8988T (cell line): ENCODE measurements at places on chromosomes 5 and 9.

DNA sequence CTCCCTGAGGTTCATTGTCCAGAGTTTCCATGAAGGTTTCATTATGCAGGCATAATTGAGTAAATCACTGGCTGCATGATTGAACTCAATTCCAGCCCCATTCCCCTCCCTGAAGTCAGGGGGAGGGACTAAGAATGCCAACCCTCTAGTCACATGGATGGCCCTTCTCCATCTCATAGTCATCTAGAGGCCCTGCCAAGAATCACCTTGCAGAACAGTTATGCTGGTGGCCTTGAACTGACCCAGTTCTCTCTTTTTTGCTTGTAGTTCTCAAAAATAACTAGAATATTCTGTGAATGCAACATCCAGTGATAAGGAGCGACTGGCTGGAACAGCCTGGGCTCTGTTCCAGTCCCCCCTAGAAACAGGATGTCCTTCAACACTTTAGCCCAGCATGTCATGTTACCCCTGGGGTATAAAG, 31.7 kb downstream of the SLC35A4 start:
- no peak for DNase-seq

GRCh38 chr5:1804001-1804690, 2.9 kb downstream of the NDUFS6 start:
- no peak for DNase-seq

DNA sequence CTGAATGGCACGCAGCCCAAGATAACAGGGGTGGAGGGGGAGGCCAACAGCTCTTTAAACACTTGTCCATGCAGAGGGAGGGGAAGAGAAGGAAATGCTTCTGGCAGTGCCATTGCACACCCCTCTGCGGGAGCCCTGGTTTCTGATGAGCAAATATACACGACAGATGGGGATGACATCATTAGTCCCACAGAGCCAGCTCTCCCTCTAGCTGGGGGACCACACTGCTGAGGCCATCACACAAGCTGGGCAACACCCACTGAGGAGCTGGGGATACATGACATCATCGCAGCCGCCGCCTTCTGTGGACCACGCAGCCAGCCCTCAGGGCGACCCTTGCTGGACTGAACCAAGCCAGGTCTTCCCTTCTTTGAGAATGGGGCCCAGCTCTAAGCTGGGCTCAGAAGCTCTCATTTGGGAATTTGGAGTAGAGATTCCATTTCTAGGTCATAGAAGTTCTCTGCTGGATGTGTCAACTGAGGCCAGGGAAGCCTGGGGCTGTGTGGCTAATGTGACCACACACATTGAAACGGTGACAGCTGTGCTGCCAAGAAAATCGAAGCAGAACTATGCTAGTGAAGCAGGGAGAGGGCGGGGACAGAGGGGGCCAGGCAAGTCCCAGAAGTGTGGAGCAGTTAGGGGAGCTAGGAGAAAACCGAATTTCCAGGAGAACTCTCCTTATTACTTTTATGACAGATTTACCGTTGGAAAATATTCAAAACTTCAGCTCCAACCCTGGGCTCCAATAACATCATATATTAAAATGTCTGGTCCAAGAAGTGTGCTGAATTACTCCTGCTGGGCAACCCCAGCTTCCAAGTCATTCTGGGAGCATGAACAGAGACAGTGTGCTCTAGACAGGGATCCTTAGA, 79.5 kb downstream of the PRRT1B start:
- no peak for DNase-seq

DNA sequence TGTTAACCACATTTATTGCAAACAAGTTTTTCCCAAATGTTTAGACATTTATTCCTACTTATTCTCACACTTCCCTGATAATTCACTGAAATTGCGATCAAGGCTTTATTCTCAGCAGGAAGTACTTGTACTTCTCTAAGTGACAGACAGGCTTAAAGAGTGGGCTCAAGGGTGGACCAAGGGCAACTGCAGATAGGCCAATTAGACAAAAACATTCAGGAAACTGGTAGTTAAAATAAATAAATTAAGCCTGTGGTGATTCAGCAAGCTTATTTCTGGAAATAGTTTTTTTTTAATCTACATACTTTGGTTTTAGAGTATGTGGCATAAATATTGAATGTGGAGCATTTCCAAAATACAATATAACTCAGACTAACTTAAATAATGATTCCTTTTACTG, 136.1 kb downstream of the UGCG start:
- DNase-seq, result no peak

GRCh38 chr9:116162241-116162781, 8.7 kb downstream of the PAPPA start:
- DNase-seq, result no peak

DNA sequence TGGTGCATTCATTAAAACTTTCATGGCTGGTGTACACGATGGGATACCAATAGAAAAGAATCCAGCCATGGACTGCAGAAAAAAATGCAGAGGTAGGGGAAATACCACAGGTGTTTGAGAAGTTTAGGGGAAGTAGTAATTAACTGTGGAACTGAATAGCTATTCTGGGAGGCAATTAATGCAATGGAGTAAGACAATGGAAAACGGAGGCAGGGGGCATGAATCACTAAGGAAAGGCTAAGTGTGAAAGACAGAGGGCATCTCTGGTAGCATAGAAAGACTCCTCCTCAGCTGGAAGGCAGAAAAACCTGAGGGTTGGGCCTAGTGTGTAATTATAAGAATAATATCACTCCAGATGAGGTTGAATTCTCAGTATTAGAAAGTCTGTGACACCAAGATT, 30.9 kb upstream of the NPR3 start:
- DNase-seq, result no peak

- no peak for DNase-seq
Observed at GRCh38 chr9:36812556-36812955, 221.5 kb downstream of the PAX5 start.

DNA sequence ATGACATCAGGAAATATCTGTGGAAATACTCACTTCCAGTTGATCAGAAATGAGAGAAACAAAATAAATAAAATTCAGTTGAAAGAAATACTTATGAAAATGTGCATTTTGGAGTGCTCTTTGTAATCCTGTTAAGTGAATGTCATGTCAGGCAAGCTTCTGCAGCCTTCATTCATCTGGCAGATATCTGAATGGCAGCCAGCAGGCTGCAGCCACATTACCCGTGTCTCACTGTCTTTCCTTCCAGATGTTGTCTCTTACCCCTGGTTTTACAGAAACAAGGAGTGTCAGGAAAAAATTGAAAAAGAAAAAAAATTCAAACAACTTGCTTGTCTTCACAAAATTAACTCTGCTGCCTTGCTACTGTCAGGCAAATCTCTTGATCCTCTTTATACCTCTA, 445.0 kb upstream of the RIOK2 start:
- DNase-seq, result no peak

- no peak for DNase-seq
Observed at GRCh38 chr5:113000466-113000865, 23.9 kb downstream of the DCP2 start.

GRCh38 chr5:86885489-86886230, 267.9 kb downstream of the COX7C start:
- DNase-seq, result no peak

- no peak for DNase-seq
Observed at GRCh38 chr5:180704362-180704761, 35.5 kb downstream of the OR2Y1 start.

DNA sequence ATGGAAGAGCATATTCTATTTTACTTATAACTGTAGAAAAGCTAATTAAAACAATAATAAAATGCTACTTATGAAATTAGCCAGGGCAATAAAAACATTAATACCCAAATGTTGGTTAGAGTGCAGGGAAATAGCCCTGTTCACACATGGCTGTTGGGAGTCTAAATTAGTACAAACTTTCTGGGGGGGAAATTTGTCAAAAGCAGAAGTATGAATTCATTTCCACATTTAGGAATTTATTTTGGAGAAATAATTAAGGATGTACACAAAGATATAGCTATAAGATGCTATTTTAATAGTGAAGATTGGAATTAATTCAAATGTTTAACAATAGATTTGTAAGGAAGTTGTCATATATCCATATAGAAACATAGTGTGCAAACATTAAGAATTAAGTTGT, 190.5 kb downstream of the SEC61B start:
- DNase-seq, result no peak

- no peak for DNase-seq
Observed at GRCh38 chr5:7629561-7629960, 221.4 kb downstream of the CFAP90 start.

- no peak for DNase-seq
Observed at GRCh38 chr9:127567035-127567729, 44.9 kb upstream of the STXBP1 start.

DNA sequence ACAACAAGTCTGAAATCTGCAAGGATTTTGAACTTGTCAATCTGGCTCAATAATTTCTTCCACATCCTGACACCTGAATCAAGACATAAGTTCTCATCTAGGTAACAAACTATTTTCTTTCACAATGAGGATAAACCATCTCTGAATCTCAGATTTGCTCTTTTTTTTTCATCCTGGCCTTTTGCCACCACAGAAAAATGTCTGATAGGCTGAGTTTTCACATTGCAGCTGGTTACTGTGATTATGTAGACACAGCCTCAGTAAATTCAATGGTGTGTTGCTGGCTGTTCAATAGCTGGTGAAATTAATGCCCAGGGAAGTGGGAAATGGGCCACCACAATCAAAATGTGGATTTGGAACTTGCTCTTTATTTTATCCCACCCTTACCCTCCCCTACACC, 2.8 kb upstream of the ADRA1B start:
- no peak for DNase-seq

GRCh38 chr9:7636838-7637467, 162.6 kb downstream of the DMAC1 start:
- no peak for DNase-seq
